GM12878 (cell line): ENCODE measurements at places on chromosomes 13 and 19. TPM values are rescaled to one million over a fixed set of nuclear protein-coding genes. Genes with fewer than 3 reads are reported as not detected.

GRCh38 chr13:102569488-102569887 lies 27.3 kb upstream of the TPP2 start:
- peaks cover 7% of the 10 kb centered on the region; the same call in 1 of the 2 replicates for H3K27me3 ChIP-seq
- H3K4me1 ChIP-seq, result no peaks in the 10 kb centered on the region
- no peak overlapping the region for H3K4me3 ChIP-seq
- H3K36me3 ChIP-seq, result no peaks in the 10 kb centered on the region
- H3K27ac ChIP-seq, result no peak overlapping the region

DNA sequence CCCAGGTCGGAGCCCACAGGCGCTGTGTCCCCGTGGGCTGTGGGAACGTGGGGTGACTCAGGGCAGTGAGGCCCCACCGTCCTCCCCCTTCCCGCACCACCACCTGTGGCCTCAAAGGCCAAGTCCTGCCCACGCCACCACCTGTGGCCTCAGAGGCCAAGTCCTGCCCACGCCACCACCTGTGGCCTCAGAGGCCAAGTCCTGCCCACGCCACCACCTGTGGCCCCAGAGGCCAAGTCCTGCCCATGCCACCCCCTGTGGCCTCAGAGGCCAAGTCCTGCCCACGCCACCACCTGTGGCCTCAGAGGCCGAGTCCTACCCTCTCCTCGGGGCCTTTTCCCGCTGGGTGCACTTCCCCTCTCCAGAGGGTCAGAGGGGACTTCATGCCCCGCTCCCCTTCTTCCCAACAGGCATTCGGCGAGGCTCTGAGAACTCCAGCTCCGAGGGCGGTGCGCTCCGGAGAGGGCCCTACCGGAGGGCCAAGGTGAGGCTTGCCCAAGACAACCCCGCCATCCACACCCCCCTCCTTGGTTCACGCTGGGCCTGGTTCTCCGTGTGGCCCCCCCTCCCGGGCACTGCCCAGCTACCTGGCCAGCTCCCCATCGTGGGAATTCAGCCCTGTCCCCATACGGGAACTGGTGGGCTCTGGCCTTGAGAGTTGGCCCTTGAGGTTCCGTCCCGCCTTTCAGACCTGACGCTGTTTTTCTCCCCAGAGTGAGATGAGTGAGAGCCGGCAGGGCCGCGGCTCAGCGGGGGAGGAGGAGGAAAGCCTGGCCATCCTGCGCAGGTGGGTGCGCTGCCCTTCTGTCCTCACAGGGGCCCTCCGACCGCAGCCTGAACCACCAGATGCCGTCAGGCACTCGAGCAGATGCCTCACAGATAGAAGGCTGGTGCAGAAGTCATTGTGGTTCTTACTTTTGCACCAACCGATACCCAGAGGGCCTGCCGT lies 27.4 kb upstream of the F7 start:
- no peaks in the 10 kb centered on the region for H3K36me3 ChIP-seq
- no peak overlapping the region for H3K4me3 ChIP-seq
- no peak overlapping the region for H3K27ac ChIP-seq
- H3K4me1 ChIP-seq, result no peaks in the 10 kb centered on the region
- DNase-seq, result no peak

DNA sequence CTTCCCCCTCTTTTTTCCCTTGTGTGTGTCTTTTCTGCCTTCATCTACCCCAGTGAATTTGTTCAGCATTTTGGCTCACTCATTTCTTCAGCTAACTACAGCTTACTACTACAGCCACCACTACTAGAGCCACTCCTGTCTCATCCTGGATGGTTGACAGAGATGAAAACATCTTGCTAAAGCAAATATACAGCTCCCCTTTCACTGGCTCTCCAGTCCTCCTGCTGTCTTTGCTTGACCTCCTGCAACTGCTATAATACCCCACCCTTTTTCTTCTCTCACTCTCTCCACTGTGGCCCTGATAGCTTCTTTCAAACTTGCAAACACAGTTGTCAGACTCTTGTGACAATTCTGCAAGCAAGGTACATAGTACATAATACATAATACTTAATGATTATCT lies 523.6 kb downstream of the DCT start:
- no peak overlapping the region for H3K4me3 ChIP-seq
- DNase-seq, result no peak
- H3K27ac ChIP-seq, result no peak overlapping the region
- no peaks in the 10 kb centered on the region for H3K4me1 ChIP-seq

GRCh38 chr13:102773441-102774213 lies at the start of gene TEX30:
Gene TEX30, minus strand, starts transcription at chr13:102773786. Its CDS starts 3,760 bp downstream, at chr13:102770026.
- H3K27ac ChIP-seq, result peak within 1 kb of the TSS; percentile 73
- H3K4me1 ChIP-seq, result peaks cover 11% of the 10 kb centered on the region
- DNase-seq, result peak; percentile 38
- H3K4me3 ChIP-seq, result peak within 1 kb of the TSS; percentile 89
- no peaks in the 10 kb centered on the region for H3K27me3 ChIP-seq
- H3K36me3 ChIP-seq, result no peaks in the 10 kb centered on the region

The PIP5K1C gene
- 19.0 and 19.6 TPM in 2 replicates for total RNA-seq

The MCF2L gene
- 0.96 and 1.1 TPM in 2 replicates for total RNA-seq

DNA sequence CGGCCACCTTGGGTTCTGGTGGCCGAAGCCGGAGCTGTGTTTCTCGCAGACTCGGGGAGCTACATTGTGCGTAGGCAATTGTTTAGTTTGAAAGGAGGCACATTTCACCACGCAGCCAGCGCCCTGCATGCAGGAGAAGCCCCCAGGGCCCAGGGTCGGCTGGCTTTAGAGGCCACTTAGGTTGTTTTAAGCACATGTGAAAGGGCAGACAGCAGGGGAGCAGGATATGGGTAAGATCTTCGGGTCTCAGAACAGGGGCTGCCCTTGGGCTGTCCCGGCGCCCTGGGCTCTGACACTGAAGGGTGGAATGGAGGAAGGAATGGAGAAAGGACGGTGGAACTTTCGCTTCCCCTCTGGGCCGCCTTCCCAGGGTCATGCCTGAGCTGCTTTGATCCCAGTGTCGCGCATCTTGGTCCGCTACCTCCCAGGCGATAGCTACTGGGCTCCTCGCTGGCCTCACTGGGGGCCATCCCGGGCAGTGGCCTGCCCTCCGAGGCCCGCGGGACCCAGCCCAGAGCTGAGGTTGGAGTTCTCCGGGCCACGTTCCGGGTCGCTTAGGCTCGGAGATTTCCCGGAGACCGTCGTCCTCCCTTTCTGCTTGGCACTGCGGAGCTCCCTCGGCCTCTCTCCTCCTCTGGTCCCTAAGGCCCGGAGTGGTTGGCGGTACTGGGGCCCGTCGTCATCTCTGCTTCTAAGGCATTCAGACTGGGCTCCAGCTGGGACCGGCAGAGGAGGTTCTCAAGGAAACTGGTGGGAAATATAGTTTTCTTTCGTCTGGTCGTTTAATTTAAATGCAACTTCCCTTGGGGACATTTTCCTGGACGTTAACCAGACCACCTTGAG lies 4.3 kb upstream of the POU4F1 start:
- no peak overlapping the region for H3K27ac ChIP-seq
- no peak overlapping the region for H3K4me3 ChIP-seq
- no peak for DNase-seq
- no peaks in the 10 kb centered on the region for H3K36me3 ChIP-seq
- peaks cover 21% of the 10 kb centered on the region for H3K27me3 ChIP-seq

The AZU1 gene
- total RNA-seq, result not detected in 2 replicates

- no peaks in the 10 kb centered on the region for H3K36me3 ChIP-seq
- H3K4me1 ChIP-seq, result no peaks in the 10 kb centered on the region
- H3K27me3 ChIP-seq, result no peaks in the 10 kb centered on the region
- H3K27ac ChIP-seq, result no peak overlapping the region
- no peak overlapping the region for H3K4me3 ChIP-seq
Measured at GRCh38 chr13:81409284-81409683, 1068.4 kb upstream of the SPRY2 start.

GRCh38 chr13:40375489-40376171 lies 290.8 kb downstream of the FOXO1 start:
- no peak overlapping the region for H3K4me3 ChIP-seq
- DNase-seq, result no peak
- H3K27ac ChIP-seq, result no peak overlapping the region
- no peaks in the 10 kb centered on the region for H3K36me3 ChIP-seq
- H3K4me1 ChIP-seq, result no peaks in the 10 kb centered on the region

GRCh38 chr13:36571444-36571843 lies 102.4 kb upstream of the SERTM1 start:
- H3K27me3 ChIP-seq, result no peaks in the 10 kb centered on the region
- no peak overlapping the region for H3K27ac ChIP-seq
- no peak overlapping the region for H3K4me3 ChIP-seq
